ENCODE measurements at places on chromosomes 12 and 14.
A peak's percentile ranks its signal among the peaks of the same experiment; 100 is the strongest.

GRCh38 chr14:66442953-66443571, 43.1 kb upstream of the CCDC196 start:
- no peak for DNase-seq

DNA sequence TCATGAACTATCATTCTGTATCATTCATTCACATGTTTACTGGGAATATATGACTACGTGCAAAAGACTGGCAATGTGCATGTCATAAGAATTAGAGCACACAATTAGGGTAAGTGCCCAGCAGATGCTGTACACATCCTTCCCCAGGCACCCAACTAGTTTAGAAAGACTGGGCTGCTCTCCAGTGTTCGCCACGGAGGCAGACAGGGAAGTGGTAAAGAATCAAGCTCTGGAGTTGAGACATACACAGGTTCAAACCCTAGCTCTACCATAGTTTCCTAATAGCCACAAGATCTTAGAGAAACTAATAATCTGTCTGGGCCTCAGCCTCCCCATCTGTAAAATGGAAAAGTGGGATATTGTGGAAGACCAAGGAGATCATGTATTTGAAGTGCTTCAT, 6.8 kb downstream of the TMCC3 start:
- DNase-seq = no peak

GRCh38 chr12:2386566-2386965, 333.8 kb downstream of the CACNA1C start:
- no peak for DNase-seq

- DNase-seq = no peak
These were observed 141.3 kb downstream of the PLXNC1 start for GRCh38 chr12:94289461-94290312.

- DNase-seq = no peak
These were observed 41.1 kb downstream of the A2M start for GRCh38 chr12:9074484-9075137.

DNA sequence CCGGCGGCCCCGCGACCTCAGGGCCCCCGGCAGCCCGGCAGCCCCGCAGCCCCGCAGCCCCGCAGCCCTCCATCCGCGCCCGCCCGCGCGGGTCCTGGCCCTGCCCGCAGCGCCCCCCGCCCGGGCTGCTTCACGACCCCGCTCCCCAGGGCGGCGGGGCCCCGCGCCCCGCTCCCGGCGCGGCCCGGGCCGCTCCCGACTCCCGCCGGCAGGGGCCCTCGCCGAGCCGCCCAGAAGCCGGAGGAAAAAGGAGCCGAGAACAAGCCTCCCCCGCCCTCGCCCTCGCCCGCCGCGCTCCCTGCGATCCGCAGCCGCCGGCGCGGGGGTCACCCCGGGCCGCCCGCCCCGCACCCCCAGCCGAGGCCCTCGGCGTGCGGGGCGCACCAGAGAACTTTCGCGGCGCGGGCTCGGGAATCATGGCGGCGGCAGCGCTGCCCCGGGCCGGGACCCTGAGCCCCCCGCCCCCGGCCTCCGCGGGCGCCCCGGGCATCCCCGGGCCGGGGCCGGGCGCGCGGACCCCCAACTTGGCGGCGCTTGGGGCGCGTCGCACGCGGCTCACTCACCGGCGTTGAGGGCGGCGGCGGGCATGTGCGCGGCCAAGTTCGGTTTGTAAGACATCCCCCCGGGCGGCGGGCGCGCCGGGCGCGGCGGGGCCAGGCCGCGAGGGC, 521 bp downstream of the CDK2AP1 start:
- DNase-seq = peak; percentile 83

- peak; percentile 79 for DNase-seq
These were observed 101.0 kb downstream of the BEGAIN start for GRCh38 chr14:100486025-100486828.

DNA sequence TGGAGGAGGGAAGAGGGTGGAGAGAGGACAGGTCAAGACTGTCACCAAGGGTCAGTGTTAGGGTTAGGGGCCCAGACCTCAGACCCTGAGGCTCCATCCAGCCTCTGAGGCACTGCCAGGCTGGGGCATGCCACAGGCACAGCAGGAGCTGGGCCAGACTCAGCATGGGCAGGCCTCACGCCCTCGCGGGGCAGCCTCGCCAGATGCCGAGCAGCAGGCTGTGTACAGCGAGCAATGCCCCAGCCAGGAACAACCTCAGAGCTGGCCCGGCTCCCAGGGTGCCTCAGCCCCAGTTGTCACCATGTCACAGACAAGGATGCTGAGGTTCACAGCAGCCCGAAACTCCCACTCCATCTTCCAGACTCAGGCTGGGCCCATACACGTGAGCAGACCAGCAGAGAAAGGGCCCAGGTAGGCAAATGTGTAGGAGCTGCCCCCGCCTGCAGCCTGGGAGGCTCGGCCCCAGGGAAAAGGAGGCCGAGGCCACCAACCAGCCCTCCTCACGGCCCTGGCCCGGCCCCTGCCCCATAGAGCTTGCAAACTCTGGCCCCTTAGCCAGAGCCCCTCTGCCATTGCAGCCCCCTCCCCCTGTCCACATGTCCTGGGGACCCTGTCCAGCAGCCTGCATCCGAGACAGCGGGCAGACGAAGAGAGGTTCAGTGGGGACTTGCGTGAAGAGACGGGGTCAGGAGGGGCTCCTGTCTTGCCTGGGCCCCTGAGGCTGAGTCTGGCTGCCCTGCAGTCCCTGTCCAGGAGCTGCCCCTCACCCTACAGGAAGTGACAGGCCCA, 7.5 kb downstream of the C14orf180 start:
- DNase-seq = no peak

- DNase-seq = no peak
These were observed 61.6 kb upstream of the KTN1 start for GRCh38 chr14:55518391-55518790.

- no peak for DNase-seq
These were observed 50.1 kb upstream of the RTRAF start for GRCh38 chr14:51939226-51939625.

- DNase-seq = no peak
These were observed 11.6 kb downstream of the CHST11 start for GRCh38 chr12:104468371-104468770.

- no peak for DNase-seq
These were observed 22.2 kb downstream of the CCDC63 start for GRCh38 chr12:110869026-110869425.

DNA sequence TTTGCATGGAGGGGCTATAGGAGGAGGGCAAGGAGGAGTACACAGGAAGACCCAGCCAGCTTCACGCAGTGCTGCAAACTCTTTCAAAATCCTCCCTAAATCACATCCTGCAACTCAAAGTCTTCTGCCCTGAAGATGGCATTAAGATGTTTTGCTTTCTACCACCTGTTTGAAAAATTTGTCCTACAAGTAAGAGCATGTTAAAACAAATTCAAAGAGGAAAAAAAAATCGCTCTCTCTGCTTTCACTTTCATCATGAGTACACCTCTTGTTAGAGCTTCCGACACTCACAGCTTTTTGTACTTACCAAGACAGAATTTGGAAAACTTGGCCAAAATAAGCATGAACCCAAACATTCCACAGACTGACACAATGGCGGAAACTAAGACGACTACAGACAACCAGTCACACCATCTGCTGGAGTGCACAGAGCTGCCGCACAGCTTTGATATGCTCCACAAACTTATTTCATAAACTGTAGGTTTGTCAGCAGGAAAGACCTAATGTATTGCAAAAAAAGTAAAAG, 21.3 kb downstream of the GCH1 start:
- DNase-seq = no peak

DNA sequence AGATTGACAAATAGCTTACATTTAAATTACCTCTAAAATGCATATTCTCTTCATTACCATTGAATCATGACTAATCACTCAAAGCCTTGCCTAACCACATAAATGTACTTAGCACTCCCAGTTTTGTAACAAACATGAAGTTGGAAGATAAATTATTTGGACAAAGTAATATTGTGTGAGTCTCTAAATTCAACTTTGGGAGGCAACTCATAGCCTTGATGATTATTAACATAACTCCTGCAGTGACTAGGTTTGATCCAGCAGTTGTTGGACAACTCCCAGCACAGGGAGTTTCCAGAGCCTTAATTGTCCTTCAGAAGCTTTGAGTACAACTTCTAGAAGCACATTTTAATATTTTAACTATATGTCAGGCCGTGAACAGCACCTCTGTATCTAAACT, 153.4 kb upstream of the PDZRN4 start:
- no peak for DNase-seq

DNA sequence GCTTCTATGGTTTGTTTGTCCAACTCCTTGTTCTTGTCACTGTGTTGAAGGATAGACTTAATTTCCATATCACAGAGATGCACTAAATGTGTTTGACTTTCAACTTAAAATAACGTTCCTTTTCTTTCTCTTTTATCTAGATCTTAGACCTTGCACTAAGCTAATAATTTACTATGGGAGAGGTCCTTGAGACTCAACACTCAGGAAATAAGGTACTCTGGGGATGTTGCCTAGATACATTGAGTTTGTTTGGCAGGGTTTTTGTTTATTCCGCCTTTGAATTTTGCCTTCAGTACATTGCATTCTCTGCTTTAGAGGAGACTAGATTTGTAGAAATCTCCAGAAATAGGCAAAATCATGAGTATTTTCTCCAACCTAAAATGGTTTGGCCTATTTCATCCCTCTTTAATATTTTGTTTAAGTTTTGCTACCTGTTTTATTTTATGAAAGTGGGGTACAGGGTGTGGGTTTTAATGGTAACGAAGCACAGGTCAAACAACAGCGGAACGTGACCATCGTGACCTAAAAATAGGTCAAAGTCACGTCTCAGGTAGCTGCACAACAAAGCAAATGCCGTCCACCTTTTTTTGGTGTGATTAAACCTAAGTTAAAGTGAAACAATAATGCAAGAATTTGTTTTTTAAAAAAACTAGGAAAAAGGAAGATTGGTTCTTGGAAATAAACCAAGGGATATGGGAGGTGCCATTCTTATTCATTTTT, 115.3 kb upstream of the CPSF6 start:
- DNase-seq = no peak

DNA sequence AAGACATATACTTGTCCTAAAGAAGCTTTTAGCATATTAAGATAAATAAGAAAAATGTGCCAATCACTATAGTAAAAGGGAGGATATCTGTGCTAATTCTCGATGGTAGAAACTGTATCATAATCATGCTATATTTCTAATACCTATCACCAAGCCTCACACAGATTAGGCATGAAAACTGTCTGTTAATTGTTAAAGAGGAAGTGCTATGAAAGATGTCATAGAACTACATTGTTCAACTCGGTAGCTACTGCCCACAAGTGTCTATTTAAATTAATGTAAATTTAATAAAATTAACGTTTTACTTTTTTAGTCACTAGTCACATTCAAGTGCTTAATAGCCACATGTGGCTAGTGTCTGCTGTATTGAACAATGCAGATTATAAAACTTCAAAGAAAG, 77.5 kb upstream of the KICS2 start:
- no peak for DNase-seq

DNA sequence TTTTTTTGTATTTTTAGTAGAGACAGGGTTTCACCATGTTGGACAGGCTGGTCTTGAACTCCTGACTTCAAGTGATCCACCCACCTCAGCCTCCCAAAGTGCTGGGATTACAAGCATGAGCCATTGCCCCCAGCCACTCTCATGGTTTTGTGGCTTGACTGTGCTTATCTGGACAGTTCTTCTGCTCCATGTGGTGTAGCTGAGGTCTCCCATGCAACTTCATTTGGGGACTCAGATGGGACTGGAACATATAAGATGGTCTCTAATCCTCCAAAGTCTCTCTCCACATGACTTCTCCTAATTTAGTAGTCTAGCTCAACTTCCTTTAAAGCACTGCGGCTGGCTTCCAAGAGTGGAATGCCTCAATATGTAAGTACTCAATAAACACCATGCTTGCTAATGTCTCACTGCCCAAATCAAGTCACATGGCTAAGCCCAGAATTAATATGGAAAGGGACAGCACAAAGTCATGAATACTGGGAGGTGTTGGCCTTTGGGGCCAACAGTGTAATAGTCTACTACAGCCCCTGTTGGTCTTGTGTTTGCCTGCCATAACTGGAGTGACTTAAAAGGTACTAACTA, 7.4 kb downstream of the INHBC start:
- DNase-seq = no peak

DNA sequence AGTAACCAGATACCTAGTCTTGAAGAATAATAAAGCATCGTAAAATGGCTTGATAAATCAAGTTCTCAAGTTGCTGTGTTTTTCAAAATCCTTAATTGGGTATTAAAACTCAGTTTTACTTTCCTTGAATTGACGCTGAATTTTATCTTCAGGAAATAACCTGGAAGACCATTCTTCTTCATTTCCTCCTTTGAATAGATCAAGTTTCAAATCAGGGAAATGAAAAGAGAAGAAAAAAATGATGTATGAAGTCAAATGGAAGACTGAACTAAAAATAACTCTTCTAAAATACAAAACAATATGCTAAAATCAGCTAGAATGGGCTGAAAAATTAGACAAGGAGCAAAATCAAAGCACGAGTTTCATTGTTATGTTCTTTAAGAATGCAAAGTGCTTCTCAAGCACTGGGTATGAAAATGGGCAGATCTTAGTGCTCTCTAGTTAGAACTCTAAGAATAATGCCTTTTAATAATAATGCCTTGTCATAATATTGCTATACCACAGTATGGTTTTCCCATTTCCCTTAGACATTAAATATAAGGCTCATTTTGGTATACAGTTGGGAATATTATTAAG, 54.6 kb upstream of the CLEC14A start:
- DNase-seq = no peak

DNA sequence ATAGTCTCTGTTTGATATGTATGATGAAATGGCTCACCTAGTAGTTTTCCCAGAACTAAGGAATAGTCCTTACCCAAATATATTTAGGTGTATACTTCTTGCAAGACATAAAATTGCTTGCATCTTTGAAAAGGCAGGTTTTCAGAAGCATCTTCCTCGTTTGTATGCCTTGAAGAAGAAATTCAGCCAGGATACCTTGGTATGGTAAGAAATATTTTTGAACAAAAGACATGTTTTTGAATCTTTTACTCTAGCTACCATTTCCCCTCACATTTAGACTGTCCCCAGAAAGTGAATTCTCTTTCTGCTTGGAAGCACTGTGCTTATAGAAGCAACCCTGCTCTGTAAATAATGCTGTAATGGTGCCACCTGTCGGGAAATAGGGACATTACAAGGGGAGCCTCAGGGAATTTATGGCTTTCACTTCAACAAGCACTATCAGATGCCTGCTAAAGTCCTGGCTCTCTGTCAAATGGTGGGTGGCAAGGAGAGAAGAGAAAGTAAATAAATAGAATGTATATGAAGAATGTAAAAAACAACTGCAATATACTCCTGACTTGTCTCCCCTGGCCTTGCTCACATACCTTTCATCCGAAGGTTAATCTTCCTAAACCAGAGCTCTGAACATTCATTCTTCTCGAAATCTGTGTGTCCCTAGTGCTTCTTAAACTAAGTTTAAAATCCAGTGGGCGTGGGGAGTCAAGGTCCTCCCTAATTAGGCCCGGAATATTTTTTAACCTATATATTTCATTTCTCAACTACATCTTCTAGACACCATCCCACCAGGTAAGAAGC, 6.1 kb downstream of the CCDC184 start:
- peak; percentile 61 for DNase-seq

- no peak for DNase-seq
These were observed 24.3 kb upstream of the OR6J1 start for GRCh38 chr14:22668417-22668816.

DNA sequence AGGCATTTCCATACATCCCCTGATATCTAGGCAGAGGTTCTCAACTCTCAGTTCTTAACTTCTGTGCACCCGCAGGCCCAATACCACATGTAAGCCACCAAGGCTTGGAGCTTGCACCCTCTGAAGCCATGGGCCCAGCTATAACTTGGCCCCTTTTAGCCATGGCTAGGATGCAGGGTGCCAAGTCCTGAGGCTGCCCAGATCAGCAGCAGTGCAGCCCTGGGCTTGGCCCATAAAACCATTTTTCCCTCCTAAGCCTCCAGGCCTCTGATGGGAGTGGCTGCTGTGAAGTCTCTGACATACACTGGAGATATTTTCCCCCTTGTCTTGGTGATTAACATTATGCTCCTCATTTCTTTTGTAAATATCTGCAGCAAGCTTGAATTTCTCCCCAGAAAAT, 110.3 kb upstream of the CNTN1 start:
- DNase-seq = no peak
